Kidney epithelial cell (primary cell): ENCODE measurements at places on chromosomes 16 and 17.

DNA sequence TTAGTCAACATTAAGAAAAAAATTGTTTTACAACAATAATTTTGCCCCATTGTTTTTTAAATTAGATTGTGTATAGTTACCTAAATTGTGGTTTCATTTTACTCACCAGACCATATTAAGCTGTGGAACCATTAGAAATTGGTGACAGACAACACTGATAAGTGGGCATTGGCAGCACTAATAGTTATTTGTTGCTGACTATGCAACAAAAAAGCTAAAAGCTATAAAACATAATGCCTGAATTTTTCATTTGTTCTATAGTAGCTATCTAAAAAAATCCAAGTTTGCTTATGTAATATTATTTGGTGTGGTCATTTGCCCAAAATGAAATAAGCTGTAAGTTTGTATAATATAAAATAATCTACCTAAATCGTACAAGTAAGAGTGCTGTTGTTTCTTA lies 13.7 kb upstream of the VWA3A start:
- DNase-seq: no peak

DNA sequence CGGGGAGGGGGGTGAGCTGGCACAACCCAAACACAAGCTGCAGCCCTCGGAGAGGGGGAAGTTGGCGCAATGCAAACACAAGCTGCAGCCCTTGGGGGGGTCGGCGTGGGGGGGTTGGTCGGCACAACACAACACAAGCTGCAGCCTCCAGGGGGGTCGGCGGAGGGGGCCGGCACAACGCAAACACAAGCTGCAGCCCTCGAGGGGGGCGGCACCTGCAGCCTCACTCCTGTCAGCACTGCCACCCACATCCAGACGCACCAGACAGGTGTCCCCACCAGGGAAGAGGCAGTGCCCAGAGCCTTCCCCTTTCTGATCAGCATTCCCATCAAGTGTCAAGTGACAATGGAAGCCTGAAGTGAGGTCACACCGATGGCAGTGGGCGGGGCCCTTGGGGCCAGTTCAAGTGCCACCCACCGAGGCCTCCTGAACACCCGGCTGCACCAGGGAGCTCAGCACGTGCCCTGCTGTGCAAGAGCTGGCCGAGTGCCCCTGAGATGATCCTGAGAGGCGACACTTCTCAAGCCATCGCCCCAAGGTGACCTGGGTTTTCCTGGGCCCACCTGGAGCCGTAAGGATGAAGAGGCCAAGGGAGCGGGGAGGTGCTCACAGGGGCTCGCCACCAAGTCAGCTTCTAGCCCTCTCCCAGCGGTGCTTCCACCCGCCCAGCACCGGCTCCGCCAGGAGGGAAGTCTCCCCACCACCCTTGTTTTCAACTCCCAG lies 59.3 kb downstream of the KLHDC4 start:
- no peak for DNase-seq

DNA sequence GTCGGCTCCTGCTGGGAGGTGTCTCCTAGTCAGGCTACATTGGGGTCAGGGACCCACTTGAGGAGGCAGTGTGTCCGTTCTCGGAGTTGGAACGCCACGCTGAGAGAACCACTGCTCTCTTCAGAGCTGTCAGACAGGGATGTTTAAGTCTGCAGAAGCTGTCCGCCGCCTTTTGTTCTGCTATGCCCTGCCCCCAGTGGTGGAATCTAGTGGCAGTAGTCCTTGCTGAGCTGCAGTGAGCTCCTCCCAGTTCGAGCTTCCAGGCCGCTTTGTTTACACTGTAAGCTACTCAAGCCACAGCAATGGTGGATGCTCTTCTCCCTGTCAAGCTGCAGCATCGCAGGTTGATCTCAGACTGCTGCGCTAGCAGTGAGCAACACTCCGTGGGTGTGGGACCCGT lies 36.0 kb downstream of the ITFG1 start:
- DNase-seq: no peak

DNA sequence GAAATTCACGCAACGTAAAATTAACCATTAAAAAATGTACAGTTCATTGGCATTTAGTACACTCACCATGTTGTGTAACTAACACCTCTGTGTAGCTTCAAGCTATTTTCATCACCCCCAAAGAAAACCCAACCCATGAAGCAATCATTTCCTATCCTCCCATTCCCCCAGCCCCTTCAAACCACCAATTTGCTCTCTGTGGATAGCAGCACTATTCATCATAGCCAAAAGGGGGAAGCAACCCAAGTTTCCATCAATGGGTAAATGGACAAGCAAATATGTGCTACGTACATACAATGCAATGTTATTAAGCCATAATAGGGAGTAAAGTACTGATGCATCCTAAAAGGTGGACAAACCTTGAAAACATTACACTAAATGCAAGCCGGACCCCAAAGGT lies 10.9 kb upstream of the KRT222 start:
- DNase-seq: no peak

DNA sequence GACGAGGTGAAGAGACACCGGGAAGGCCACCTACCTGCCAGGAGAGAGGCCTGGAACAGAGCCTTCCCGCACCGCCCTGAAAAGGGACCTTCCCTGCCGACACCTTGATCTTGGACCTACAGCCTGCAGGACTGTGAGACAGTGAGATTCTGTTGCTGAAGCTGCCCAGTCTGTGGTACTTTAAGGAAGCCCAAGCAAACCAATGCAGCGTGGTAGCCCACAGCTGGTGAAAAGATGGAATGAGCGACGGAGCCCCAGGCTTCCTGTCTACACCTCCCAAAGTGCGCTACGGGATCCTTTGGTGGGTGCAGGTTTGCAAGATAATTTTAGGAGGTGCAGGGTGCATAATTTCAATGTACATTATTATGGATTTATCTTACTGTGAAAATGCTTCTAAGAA lies 33.9 kb downstream of the TNFRSF13B start:
- DNase-seq: no peak

- no peak for DNase-seq
Observed at GRCh38 chr17:5068236-5068635, 10.0 kb upstream of the ZFP3 start.

DNA sequence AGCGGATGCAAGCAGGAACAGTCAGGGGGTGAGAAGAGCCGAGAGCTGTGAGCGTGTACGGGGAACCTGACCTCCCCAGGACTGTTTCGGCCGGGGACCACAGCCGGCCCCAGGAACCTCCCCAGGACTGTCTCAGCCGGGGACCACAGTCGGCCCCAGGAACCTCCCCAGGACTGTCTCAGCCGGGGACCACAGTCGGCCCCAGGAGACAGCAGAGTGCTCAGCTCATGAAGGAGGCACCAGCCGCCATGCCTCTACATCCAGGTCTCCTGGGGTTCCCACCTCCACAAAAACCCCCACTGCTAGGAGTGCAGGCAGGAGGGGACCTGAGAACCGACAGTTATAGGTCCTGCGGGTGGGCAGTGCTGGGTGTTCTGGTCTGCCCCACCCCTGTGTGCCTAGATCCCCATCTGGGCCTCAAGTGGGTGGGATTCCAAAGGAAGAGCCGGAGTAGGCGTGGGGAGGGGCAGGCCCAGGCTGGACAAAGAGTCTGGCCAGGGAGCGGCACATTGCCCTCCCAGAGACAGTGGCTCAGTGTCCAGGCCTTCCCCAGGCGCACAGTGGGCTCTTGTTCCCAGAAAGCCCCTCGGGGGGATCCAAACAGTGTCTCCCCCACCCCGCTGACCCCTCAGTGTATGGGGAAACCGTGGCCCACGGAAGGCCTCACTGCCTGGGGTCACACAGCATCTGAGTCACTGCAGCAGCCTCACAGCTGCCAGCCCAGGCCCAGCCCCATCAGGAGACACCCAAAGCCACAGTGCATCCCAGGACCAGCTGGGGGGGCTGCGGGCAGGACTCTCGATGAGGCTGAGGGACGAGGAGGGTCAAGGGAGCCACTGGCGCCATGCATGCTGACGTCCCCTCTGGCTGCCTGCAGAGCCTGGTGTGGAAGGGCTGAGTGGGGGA lies 4.3 kb downstream of the RHBDF1 start:
- no peak for DNase-seq

DNA sequence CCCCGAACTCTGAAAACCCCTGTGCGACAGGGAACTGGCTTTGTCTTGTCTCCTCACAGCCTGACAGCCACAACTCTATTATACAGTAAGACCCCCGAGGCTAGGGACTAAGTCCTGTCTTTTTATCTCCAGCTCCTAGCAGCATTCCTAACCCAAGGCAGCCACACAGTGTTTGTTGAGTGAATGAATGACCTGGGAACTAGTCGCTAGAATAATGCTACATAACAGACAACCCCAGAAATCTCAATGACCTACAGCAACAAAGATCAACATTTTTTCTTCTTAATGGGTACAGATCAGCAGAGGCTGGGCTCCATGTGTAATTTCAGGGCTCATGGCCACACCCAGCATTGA lies 71.4 kb upstream of the TNRC6C start:
- no peak for DNase-seq

DNA sequence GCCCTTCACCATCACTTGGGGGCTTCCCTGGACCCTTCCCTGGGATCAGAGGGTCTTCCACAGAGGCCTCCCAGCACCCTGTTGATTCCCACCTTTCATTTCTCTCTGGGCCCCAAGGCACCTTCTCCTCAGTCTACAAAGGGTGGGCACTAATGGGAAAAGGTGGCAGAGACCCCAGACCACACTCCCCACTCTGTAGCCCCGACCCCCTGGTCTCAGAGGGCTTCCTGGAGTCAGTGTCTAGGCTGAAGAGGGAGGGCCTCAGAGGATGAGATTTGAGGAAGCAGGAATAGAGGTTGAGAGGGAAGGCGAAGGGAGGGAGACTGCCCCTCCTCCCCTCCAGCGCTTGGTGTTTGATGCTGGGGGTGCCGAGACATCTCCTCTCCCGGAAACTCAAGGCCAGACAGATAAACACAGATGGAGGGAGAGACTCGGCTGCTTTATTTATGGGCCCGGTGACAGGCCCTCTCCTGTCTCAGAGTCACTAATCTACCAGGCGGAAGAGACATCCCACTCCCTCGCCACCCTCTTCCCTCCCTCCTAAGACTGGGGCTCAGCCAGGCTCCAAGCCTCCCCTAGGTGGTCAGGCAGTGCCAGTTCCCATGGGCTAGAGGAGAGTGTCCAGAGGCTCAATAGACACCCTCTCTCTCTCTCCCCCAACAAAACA lies 18.5 kb upstream of the SP2 start:
- DNase-seq: no peak

DNA sequence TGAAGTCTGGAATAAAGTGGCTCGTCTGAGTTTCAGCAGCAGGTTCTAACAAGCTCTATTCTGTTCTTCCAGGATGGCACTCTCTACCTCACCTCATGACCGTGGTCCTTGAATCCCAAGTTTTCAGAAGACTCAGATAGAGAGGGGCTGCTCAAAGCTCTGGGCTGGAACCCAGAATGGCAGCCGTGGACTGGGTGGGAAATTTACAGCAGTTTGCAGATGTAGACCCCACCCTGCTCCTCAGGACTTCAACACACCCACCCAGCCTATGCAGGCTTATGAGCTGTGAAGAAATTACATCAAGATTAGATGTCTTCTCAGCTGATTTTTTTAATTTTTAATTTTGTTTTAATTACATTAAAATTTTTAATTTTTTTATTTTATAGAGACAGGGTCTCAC lies 59.4 kb downstream of the METRNL start:
- no peak for DNase-seq

DNA sequence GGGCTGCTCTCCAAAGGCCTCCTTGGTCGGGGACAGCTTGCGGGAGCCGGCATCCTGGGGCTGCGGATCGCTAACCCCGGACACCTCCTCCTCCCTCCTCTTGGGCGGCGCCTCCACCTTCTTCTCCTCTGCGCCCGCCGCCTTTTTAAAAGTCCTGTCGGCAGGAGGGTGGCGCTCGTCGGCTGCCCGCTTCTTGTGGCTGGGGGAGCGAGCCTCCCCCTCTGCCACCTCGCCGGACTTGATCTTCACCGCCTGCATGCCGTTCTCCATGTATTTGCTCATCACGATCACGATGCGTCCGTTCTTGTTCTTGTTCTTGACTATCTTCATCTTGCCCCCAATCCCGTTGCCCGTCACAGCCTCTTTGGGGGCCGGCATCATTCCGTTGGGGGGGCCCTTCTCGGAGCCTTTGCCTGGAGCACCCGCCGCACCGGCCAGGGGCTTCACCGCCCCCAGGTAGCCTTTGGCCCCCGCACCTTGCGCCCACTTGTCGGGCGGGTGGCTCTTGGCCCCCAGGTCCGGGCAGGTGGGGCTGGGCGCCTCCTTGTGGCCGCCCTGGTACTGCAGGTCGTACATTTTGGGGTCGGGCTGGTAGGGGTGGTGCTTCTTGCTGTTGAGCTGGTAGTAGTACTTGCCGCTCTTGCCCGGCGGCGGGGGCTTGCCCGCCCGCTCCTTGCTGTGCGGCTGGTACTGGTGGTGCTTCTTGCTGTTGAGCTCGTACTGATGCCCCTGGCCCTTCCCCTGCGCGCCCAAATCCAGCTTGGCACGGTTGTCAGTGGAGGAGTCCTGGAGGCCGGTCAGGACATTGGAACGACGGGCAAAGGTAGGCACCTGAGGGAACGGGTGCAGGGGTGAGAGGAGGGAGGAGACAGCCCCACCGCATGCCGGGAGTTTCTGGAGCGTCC lies 4.4 kb downstream of the CBX4 start:
- DNase-seq: no peak

DNA sequence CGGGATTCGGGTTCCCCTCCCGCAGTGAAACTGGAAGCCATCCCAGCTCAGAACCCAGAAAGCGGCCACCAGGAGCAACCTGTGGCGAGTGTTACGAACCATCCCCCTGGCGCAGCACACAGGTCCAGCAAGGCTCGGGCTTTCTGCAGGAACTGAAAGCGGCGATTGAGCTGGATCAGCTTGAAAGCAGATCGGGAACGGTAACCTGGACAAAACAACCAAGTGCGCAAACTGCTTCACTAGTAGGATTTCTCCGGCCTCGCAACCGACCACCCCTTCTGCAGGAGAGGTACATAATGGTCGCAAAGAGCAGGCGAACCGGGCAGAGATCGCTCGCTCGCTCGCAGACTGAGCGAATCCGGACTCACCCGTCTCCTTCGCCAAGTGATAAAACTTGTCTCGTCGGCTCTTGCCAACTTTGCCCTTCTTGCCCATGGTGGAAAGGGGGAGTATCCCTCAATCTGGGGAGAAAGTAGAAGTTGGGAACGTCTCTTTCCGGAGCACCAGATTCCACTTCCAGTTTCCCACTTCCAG lies 696 bp upstream of the PSMC5 start:
- no peak for DNase-seq

GRCh38 chr16:1108299-1109252 lies 12.5 kb upstream of the C1QTNF8 start:
- DNase-seq: no peak

DNA sequence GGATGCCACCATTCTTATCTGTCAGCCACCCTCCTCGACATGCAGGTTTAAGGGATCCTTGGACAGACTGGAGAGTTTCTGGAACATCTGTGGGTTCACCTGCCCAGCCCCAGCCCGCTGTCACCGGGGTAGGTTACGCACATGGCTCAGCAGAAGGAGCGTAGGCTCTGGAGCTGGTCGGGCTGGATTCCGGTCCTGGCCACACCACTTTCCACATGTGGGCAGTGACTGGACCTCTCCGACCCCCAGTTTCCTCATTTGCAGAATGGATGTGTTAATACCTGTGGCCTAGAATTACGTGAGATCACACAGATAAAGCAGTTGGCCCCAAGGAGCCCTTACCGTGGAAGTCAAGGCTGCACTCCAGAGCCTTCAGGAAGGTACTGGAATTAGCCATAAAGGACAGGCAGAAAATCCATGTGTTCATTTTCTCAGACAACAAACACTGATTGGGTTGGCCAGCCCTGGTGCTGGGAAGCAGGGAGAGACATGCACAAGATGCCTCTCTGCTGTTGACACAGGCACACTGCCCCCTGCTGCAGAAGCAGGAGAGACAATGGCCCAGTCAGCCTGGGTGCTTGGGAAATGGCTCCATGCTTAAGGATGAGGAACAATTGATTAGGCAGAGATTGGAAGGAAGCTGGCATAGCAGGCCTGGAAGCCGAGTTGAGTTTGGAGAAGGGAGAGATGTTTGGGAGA lies 58.8 kb downstream of the SF3B3 start:
- no peak for DNase-seq
